ENCODE measurements at places on chromosomes 2 and 18.

DNA sequence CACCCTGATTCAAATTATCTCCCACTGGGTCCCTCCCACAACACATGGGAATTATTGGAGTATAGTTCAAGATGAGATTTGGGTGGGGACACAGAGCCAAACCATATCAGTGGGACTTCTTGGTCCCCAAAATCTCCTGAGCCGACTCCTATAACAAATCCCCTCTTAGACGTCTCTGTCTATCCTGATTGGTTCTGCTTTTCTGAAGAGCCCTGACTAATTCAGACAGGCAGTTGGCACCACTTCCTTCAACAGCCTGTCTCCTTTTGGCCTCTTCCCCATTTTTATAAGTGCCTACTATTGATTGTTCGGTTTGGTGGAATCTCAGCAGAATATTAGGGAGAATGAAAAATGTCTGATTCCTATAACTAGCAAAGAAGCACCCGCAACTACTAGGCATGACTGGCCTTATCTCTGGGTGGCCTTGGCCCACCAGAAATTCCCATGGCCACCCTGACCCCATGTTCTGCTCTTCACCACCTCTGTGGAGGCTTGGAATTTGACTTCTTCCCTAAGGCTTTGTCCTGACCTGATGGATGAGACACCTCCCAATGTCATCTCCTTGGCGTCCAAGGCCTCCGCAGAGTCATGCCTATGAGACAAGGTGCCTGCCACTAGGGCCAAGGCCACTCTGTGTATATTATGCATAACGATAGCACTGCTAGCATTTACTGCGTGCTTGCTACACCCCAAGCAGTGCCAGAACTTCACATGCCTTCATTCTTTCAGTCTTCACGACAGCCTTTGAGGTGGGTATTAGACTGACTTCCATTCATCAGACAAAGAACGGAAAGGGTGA, 218.9 kb upstream of the COPS8 start:
- DNase-seq = no peak

DNA sequence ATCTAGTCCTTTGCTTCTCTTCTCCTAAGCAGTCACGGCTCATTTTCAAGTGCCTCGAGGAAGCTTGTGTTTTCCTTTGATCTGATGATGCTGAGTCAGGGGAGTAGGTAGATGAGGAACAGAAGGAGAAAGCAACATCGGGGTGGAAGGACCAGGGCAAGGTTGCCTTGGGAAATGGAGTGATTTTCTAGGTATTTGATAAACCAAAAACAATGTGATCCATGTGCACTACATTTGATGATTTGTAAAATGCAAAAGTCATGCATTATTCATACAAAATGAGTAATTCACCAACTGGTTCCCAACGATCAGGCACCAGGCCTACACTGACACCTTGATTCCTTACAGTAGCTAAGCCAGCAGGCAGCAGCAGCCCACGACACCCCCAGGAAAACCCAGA, 205.3 kb downstream of the ANAPC1 start:
- DNase-seq = no peak

GRCh38 chr2:237738255-237738654, 60.3 kb upstream of the RBM44 start:
- no peak for DNase-seq

GRCh38 chr2:54464341-54464740, 8.2 kb downstream of the SPTBN1 start:
- no peak for DNase-seq

GRCh38 chr18:79855147-79855933, 57.6 kb downstream of the KCNG2 start:
- DNase-seq = no peak

DNA sequence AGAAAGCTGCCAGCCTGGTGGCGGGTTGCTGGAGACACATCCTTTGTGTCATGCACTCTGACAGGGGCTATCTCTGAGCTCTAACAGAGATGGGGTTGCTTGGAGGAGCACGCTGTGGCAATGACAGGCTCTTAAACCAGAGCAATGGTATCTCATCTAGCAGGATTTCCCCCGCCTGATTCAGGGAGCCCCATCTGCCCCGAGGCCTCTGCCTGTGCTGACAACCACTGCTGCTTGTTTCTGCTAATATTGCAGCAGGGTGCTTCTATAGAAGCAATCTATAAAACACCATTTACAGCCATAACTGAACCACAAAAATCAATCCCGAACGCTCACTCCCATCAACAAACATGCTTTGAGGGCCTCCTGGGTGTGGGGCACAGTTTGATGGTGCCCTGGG, 12.8 kb upstream of the DNPEP start:
- no peak for DNase-seq

DNA sequence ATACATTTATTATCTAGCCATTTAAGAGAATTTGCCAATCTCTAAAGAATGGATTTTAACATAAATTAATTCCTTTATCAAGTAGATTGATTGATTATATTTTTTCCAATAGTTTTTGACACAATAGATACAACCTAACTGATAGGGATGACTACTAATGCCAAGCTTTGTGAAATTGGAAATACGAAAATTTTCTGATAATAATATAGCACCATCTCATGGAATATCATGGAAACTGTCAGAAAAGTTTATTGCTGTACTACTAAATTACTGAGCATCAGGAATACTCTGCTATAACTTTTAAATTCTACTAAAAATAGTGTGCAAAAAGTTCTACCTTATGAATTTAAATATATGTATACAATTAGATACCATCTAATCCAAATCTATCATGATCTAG, 101.8 kb upstream of the MAP2 start:
- no peak for DNase-seq

DNA sequence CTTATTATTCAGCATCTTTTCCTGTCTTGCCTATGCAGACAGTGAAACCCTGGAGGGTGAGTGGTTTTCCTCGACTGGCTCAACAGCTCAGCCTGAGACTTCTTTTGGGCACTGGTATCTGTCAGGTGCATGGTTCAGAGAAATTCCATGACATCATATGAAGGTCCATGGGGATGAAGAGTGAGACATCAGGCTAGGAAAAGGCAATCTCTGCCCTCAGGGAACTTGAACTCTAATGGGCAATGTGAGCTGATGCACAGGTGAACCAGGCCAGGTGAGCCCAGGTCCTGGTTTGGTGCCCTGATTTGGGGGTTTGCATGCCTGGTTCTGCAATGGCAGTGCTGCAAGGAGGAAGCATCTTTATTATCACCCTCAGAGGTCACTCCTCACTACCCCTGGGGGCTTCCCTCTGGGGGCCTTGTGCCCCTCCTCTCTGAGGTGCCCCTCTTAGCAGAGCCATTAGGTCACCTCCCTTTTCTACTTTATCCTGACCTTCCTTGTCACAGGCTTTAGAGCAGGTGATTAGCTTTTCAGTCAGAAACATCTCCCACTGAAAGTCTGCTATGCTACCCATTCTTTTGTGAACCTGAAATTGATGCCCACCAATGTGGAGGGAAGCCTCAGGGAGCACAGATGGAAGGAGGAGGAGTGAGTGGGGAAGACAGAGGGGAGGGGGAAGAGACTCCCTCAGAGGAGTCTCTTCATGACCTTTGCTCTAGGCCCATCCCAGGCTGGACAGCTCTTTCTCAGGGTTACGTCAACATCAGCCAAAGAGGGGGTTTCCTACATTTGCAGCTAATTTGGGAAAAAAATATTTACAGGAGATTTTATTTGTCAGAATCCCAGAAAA, 47.3 kb downstream of the MERTK start:
- DNase-seq = no peak

DNA sequence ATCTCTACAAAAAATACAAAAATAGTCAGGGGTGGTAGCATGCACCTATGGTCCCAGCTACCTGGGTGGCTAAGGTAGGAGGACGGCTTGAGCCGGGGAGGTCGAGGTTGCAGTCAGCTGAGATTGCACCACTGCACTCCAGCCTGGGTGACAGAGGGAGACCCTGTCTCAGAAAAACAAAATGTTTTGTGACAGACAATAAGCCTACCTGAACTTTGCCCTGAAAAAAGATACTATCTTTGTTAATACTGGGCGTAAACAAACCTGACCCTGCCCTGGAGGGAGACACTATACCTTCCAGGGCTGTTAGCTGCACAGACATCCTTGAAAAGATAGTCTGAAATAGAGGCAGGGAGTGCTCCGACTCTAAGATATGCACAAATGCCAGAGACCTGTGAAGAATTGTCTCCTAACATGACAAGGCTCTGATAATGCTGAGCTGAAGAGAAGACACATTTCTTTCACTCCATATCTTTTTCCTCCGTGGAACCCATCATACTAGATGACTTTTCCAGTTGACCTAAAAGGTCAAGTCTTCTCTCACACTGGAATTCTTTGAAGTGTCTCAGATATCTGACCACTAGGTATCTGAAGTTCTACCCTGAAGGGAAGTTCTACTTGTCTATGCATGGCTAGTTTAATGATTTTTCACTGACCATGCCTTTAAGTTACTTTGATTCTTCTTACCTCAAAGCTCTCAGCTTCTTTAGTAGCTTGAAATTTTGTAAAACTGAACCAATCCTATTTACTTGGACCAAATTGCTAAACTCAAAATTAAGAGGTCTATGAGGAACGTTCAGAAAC, 20.9 kb upstream of the HK2 start:
- no peak for DNase-seq

DNA sequence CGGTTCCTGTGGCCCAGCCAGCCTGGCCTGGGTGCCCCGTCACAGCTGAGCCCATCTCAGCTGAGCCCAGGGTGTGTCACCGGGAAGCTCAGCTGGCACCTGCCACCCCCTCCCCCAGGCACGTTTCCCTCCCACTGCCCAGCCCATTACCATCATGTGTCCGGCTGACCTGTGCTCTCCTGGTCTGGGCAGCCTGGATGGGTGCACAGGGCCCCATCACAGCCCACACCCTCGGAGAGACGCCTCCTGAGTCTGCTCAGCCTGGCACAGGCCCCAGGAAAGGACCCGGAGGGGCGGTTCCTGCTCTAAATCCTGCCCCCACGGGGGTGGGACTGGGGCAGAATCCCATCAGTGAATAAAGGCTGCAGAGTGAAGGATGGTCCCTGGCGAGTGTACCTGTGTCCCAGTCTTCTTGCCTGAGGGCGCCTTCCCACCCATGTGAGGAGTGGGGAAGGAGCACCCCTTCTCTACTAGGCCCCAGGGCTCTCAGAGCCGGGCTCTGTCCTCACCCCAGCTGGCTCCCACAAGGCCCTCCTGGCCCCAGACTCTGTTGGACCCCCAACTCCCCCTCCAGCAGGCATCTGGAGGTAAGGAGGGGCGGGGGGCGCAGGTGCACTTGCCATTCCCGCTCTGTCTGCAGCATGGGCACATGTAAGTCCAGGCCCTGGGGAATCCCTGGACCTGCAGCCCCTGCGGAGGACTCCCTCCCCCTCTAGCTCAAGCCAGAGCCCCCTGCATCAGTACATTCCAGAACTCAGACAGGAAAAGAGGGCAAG, 21.2 kb downstream of the GPC1 start:
- no peak for DNase-seq

- no peak for DNase-seq
Observed at GRCh38 chr2:66389651-66390131, 45.2 kb upstream of the MEIS1 start.

GRCh38 chr2:162113776-162114168, 38.3 kb downstream of the GCG start:
- no peak for DNase-seq

- DNase-seq = no peak
Observed at GRCh38 chr2:140177086-140177485, 1396.9 kb upstream of the NXPH2 start.

DNA sequence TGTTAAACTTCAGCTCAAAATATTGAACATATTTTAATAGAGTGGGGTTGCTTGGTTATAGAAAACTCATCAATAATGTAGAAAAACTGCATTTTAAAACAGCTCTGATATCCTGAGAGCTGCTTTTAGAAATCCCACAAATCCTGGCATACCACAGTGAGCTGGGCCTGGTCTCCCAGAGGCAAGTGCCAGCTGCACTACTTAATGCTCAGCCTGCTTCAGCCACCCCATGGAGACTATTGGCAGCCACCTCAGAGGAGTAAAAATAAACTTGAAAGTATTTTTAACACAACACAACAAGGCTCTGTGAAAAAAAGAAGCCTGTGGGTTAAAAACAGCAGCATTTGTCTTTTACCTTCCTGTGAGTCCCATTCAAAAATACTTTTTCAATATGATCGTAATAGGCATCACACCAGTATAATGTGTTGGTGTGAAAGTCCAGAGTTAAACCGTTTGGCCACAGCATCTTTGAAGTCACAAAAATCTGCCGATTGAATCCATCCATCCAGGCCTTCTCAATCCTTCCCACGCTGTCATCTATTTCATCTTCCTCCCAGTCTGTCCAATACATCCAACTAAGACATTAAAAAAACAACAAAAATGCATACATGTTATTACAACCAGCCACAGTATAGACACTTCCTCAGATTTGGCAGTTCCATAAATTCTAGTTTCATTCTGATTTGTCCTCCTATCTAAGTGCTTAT, 1115.3 kb downstream of the LRP1B start:
- no peak for DNase-seq

GRCh38 chr18:3658529-3658928, 208.6 kb downstream of the TGIF1 start:
- DNase-seq = no peak

DNA sequence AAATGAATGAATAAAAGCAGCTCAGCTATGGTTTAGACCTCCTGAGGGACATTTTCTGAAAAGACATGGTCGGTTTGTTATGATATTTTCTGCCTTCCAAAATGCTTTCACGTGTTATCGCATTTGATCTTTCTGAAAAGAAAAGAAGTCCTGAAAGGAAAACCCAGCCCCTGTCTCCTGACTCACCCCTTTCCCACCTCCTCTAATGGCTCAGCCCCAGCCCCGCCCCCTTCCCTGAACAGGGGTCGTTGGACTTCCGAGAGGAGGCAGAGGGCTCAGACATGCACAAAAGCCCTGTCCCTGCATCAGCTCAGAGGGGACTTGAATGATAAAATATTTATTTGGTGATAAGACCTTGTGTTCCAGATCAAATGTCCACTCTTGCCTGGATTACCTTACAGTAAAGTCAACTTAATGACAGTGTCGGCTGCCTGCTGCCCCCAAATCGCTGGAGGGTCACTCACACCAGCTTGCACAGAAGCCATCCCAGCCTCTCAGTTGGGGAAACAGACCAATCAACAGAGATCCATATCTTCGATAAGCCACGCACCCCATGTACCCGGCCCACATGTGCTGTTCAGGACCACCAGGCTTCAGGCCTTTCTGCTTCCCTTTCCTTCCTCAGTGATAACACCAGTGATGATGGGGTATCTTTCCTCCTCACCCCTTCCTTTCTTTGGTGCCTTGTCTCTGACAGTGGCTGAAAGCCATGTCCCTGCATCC, 69.6 kb downstream of the CLHC1 start:
- DNase-seq = no peak

DNA sequence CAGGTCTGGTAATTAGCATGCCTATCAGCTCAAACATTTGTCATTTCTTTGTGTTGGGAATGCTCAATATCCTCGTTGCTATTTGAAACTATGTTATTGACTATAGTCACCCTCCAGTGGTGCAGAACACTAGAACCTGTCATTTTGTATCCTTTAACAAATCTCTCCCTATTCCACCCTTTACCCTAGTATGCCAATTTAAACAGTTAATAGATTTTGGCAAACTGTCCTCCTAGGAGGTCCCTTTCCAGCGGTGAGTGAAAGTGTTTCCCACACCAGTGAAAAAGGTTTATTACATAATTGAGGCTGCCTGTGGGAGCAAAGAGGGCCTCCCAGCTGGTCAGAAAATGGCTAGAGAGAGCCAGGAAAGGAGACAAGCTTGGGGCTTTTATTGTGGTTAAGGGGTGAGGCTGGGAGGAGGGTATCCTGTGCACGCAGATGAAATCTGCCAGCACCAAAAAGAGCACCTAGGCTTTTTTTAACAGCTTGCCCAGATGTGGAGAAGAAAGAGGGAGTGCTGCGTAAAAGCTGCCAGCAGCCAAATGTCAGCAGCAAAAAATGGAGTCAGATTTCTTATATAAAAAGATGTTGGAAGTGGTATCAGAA, 1.8 kb upstream of the DRC1 start:
- DNase-seq = no peak

Data from cortex of kidney (tissue), 1 donor.